ENCODE measurements at places on chromosomes 2 and 18. TPM values are rescaled to one million over a fixed set of nuclear protein-coding genes. Genes with fewer than 3 reads are reported as not detected.

- no peak for DNase-seq
- peaks cover 10% of the 10 kb centered on the region for H3K27me3 ChIP-seq
- H3K27ac ChIP-seq = no peak overlapping the region
- H3K4me3 ChIP-seq = no peak overlapping the region
Observed at GRCh38 chr2:208046686-208047085, 21.4 kb upstream of the PLEKHM3 start.

DNA sequence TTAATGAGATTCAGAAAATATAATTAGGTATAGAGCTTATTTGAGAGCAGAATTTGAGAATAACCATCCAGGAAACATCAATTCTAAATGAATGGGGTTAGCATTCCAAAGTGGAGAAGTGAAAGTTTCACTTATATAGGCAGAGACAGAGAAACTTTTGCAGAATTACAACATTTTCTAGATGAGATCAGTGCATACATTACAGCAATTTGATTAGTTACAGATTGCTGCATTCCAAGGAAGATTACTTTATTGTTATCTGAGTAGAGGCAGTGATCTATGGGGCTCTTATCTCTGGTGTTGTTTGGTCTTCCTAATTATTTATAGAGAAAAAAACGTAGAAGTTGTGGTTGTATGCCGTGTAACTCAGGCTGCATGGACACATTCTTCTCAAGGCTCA, 373.8 kb upstream of the SYT4 start:
- no peak overlapping the region for H3K27ac ChIP-seq
- no peak overlapping the region for H3K4me3 ChIP-seq
- H3K36me3 ChIP-seq = no peaks in the 10 kb centered on the region
- no peaks in the 10 kb centered on the region for H3K4me1 ChIP-seq

- no peak for DNase-seq
- no peak overlapping the region for H3K27ac ChIP-seq
- H3K4me1 ChIP-seq = peaks cover 10% of the 10 kb centered on the region
- H3K4me3 ChIP-seq = no peak overlapping the region
Observed at GRCh38 chr2:157933160-157933920, 57.2 kb upstream of the ACVR1 start.

GRCh38 chr18:63773551-63773950, 1.7 kb upstream of the SERPINB7 start:
- H3K27ac ChIP-seq = no peak overlapping the region
- H3K27me3 ChIP-seq = peaks cover 4% of the 10 kb centered on the region
- H3K4me1 ChIP-seq = no peaks in the 10 kb centered on the region
- H3K4me3 ChIP-seq = no peak overlapping the region
- DNase-seq = no peak

BAZ2B gene
- 9.1 TPM for total RNA-seq

- no peaks in the 10 kb centered on the region for H3K36me3 ChIP-seq
- H3K4me3 ChIP-seq = no peak overlapping the region
- no peaks in the 10 kb centered on the region for H3K4me1 ChIP-seq
- no peaks in the 10 kb centered on the region for H3K27me3 ChIP-seq
- DNase-seq = no peak
- H3K27ac ChIP-seq = no peak overlapping the region
Observed at GRCh38 chr2:2762913-2763312, 431.8 kb upstream of the MYT1L start.

DNA sequence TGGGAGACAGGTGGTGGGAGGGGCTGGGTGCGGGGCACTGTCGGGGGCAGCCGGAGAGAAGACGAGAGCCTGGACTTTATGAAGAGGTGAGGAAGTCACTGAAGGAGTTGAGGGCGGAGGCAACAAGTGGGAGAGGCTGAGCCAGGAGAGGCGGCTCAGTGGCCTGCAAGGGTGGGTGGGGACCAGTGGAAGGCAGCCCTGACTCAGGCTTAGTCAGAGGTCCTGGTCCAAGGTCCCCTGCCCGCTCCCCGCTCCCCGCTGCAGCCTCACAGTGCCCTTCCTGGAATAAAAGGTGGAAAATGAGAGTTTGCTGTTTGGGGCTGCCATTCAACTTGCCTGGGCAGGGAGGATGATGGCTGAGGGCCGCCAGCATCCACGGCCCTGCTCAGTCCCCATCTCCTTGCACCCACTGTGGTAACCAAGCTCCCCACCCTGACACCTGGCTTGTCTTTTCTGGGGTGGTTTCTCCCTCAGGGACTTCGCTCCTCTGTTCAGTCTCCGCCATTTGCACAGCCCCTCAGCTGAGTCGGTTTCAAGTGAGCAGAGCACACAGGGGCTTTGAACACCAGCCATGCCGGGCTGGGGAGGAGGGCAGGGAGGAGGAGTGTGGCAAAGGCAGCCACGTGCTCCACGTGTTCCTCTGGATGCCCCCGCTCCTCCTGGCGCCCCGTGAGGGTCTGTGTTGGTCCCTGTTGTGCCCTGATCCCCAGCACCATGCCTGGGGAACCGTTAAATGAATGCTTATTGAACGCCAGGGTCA, 13.7 kb upstream of the RALB start:
- H3K36me3 ChIP-seq = no peaks in the 10 kb centered on the region
- DNase-seq = no peak
- no peaks in the 10 kb centered on the region for H3K4me1 ChIP-seq
- no peak overlapping the region for H3K27ac ChIP-seq

RUFY4 gene
- 0.93 TPM for total RNA-seq

TNFAIP6 gene
- total RNA-seq = not detected

TTN gene
- total RNA-seq = 1.2 TPM

- DNase-seq = no peak
- peaks cover 6% of the 10 kb centered on the region for H3K27me3 ChIP-seq
- no peaks in the 10 kb centered on the region for H3K36me3 ChIP-seq
- no peak overlapping the region for H3K27ac ChIP-seq
Observed at GRCh38 chr2:149383340-149383739, 53.0 kb downstream of the LYPD6 start.

GPR75 gene
- total RNA-seq = 0.36 TPM

- H3K4me1 ChIP-seq = peaks cover 41% of the 10 kb centered on the region
- H3K36me3 ChIP-seq = no peaks in the 10 kb centered on the region
- no peak overlapping the region for H3K4me3 ChIP-seq
- no peaks in the 10 kb centered on the region for H3K27me3 ChIP-seq
Observed at GRCh38 chr2:191615596-191615995, 62.3 kb upstream of the NABP1 start.

AGAP1 gene
- 2.0 TPM for total RNA-seq

- H3K36me3 ChIP-seq = no peaks in the 10 kb centered on the region
- no peak for DNase-seq
- H3K4me1 ChIP-seq = peaks cover 68% of the 10 kb centered on the region
- H3K27ac ChIP-seq = no peak overlapping the region
Observed at GRCh38 chr2:143398781-143399180, 269.6 kb downstream of the ARHGAP15 start.

REV1 gene
- 22.6 TPM for total RNA-seq

FBXO48 gene
- total RNA-seq = 2.3 TPM

GRCh38 chr18:75831960-75832359, 404.5 kb upstream of the SMIM21 start:
- no peaks in the 10 kb centered on the region for H3K36me3 ChIP-seq
- no peak for DNase-seq
- no peak overlapping the region for H3K27ac ChIP-seq
- H3K27me3 ChIP-seq = no peaks in the 10 kb centered on the region

DNA sequence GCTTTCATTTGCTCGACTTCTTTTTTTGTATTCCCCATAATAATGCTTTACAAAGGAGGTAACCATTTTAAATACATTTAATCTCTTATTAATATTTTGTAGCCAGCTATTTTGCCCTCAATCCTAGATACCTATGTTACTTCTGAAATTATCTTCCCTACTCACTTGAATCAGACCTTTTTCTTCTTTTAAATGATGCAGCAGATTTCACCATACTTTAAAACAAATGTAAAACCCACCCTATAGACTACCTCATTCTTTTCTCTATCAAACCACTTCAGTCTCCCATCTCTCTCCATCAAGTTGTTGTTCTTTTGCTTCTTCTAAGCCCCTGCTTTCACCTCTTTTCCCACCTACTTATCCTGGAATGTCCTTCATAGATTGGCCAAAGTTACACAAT, 151.5 kb upstream of the DNMT3A start:
- H3K4me3 ChIP-seq = no peak overlapping the region
- no peaks in the 10 kb centered on the region for H3K36me3 ChIP-seq
- no peak overlapping the region for H3K27ac ChIP-seq
- H3K27me3 ChIP-seq = no peaks in the 10 kb centered on the region
- no peak for DNase-seq

GRCh38 chr18:7630731-7631442, 63.8 kb downstream of the PTPRM start:
- DNase-seq = no peak
- no peaks in the 10 kb centered on the region for H3K27me3 ChIP-seq
- no peaks in the 10 kb centered on the region for H3K4me1 ChIP-seq
- no peaks in the 10 kb centered on the region for H3K36me3 ChIP-seq

REEP1 gene
- total RNA-seq = 0.15 TPM

GRCh38 chr2:227349989-227350612, 25.1 kb downstream of the MFF start:
- peaks cover 14% of the 10 kb centered on the region for H3K4me1 ChIP-seq
- no peak for DNase-seq
- H3K36me3 ChIP-seq = peaks cover 13% of the 10 kb centered on the region
- H3K27ac ChIP-seq = no peak overlapping the region

DNA sequence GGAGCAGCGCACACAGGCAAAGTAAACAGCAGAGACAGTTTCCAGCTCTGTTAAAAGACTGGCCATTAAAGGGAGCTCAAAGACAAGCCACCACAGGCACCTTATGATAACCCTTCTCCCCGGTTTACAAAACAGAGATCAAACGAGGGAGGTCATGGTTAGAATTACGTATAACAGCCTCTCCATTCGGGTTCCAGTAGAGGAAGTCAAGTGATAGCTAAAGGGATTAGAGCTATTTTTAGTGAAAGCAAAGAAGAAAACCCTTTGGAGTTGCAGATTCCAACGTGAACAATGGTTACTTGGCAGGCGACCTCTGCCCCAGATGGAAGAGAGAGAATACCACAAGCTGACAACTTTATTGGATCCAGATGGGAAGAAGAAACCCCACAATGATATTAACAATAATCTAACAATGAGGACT, 31.2 kb upstream of the EDAR start:
- H3K4me3 ChIP-seq = no peak overlapping the region
- no peak for DNase-seq
- H3K4me1 ChIP-seq = peaks cover 14% of the 10 kb centered on the region
- no peak overlapping the region for H3K27ac ChIP-seq
- H3K36me3 ChIP-seq = no peaks in the 10 kb centered on the region

PRSS56 gene
- not detected for total RNA-seq

- H3K4me3 ChIP-seq = no peak overlapping the region
- no peaks in the 10 kb centered on the region for H3K36me3 ChIP-seq
- no peaks in the 10 kb centered on the region for H3K4me1 ChIP-seq
- H3K27me3 ChIP-seq = peaks cover 4% of the 10 kb centered on the region
Observed at GRCh38 chr18:8869696-8870095, 164.3 kb downstream of the MTCL1 start.

G6PC2 gene
- total RNA-seq = not detected

- no peak for DNase-seq
- no peaks in the 10 kb centered on the region for H3K36me3 ChIP-seq
- H3K4me1 ChIP-seq = no peaks in the 10 kb centered on the region
- peaks cover 5% of the 10 kb centered on the region for H3K27me3 ChIP-seq
- H3K4me3 ChIP-seq = no peak overlapping the region
- H3K27ac ChIP-seq = no peak overlapping the region
Observed at GRCh38 chr2:67514515-67514914, 117.4 kb downstream of the ETAA1 start.
